ENCODE measurements at places on chromosomes 5 and 9. TPM values are rescaled to one million over a fixed set of nuclear protein-coding genes. Genes with fewer than 3 reads are reported as not detected.

The GPR150 gene
- total RNA-seq: 0.27 TPM

The RGS7BP gene
- 0.12 TPM for total RNA-seq

The GRXCR2 gene
- total RNA-seq: not detected

DNA sequence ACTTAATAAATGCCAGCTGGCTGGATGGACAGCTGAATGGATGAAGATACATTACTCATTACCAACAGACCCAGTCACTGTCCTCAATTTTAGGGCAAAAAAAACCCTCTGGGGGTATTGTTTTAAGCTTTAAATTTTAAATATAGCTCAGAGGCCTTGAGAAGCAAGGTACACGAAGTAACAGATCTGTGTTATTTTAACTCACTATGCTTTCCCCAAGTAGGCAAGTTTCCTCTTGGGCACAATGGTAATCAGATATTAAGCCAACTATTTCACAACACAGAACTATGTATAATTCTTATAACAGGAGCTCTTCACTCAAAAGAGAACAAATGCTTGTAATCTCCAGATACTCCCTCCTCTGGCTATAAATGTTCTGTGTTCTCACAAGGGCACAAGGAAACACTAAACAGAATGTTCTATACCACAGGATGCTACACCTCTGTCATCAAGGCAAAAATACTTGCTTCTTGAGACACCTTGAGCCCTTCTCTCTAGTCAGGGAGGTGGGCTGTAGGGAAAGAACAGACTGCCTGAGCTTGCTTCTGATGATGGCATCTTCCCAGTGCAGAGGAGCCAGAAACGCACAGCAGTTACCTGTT is 443.8 kb downstream of the SPOCK1 start:
- DNase-seq: no peak

- peak; percentile 87 for DNase-seq
These were observed 5.4 kb upstream of the HBEGF start for GRCh38 chr5:140351609-140352334.

DNA sequence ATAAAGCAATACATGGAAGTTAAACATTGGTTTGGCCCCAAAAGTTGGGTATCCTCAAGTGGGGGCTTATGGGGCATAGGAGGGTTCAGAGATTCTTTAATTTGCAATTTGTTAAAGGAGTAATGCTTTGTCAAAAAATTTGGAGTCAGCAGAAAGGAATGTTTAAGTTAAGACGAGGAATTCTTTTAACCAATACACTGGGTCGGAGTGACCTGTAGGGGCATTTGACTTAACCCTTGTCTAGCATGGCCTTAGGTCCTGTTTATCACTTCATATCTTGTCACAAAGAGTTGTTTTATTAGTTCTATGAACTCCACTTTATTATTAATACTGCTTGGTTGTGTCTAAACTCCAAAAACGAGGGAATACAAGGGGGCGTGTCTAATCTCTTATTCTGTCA is 656.1 kb upstream of the RORB start:
- no peak for DNase-seq

DNA sequence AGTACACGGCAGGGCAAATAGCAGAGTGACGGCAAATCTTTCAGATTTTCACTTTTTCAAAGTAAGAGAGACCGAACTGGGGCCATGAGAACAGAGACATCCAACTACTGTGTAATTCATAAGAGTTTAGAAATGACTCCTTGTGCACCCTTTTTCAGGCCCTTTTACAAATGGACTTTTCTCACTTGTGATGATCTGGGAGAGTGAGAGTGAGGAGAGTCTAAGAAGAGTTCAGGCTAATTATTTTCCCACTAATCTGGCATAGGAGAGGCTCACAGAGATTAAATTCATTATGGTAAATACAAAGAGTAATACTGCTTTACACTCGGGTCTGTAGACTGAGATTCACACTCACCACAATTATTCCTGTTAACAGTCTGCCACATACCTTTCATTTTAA is 880 bp upstream of the CCNG1 start:
- DNase-seq: no peak

GRCh38 chr9:3181049-3181953 is 337.4 kb upstream of the PUM3 start:
- peak; percentile 71 for DNase-seq

DNA sequence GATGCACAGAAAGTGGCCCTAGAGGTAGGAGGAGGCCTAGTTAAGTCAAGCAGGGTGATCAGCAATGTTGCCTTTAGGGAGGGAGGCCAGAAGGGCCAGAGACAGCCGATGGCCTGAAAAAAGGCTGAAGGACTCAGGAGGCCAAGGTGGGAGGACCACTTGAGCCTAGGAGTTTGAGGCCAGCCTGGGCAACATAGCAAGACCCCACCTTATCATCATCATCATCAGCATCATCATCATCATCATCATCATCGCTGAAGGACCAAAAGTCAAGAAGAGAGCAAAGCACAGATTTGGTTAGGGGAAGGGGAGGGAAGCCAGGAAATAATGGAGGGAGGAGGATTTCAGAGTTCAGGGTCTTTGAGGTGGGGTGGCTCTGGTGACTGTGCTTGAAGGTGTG is 74.3 kb downstream of the RALGPS1 start:
- no peak for DNase-seq

DNA sequence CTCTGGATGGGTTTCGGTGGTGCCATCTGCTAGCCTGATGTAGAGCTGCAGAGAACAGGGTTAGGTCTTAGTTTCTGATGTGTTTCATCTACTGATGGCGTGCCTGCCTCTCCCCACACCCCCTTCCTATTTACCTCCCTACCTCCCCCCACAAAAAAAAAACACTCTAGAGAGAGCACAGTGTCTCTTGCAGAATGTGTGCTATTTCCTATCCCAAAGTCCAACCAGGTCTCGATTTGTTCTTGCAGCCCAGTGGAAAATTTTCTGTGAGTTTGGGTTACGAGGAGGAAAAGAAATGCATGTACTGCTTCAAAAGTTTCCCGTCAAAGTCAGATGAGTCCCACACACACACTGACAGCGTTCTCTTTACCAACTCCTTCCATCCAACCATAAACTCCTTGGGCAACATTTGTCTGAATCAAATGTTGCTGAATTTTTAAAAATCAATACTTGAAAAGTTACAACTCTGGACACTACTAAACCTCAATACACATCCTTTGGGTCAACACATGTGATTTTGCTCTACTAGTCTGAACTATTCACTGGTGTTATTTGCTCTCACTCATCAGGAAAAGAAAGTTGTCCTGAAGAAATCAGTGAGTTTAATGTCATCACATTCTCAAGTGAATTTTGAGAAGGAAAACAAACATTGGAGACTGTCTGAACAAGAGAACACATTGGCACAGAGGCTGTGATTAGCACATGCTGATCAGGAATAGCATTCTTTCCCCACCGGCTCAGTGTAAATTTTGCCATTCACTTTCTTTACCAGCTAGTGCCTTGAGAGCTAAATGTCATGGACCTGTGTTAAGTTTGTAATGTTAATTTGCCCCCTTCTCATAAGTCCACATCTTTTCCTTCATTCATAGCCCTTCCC is 84.1 kb downstream of the MAMDC2 start:
- no peak for DNase-seq
